ENCODE measurements at places on chromosomes 7 and 10.

DNA sequence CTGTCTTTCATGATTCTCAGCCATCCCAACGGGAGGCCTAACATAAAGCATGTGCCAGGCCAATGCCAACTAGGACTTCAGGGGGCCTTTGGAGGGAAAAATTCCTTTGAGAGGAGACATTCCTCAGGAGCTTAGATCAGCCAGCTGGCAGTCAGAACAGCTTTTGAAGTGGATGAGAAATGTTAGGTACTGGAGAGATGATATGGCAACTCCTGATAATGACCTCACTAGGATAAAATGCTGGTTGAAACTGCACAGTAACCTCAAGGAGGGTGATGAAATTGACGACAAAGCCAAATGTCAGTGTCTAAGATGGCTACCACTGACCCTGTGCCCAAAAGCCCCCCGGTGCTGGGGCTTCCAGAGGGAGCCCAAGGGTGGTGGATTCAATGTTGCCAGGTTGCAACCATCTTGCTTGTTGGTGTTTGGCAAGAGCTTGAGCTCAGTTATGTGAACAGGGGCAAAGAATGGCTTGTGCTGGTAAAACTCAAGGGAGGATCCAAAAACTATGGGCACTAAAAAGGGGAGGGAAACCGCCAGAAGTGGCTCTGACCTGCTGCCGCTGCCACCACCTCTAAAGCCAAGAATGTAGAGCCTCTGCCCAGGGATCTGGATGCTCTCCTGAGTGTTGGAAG lies 121.2 kb downstream of the UBE2H start:
- no peak for DNase-seq

- no peak for DNase-seq
Observed at GRCh38 chr7:148241700-148242293, 348.8 kb upstream of the C7orf33 start.

DNA sequence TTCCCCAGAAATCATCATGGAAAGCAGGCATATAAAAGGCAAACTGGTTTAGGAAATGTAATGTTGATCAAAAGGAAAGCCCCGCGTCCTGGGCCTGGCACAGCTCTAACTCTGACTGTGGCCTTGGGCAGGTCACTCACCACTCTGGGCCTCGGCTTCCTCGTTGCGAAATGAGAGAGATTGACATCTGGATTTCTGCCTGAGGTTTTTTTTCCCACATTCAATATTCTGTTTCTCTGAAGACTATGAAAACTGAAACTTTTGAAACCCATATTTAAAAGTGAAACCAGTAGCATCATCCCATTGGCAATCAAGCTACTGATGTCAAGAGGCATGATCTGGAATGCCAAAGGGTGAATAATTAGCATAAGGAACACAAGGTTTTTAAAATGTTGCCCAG lies 369.7 kb upstream of the NPVF start:
- DNase-seq = no peak

- DNase-seq = peak; percentile 13
Observed at GRCh38 chr10:74244097-74244685, 93.2 kb downstream of the ADK start.

GRCh38 chr10:43252783-43253341 lies 14.0 kb downstream of the RASGEF1A start:
- DNase-seq = no peak

GRCh38 chr7:29564496-29565223 lies 1.0 kb downstream of the PRR15 start:
- DNase-seq = no peak

DNA sequence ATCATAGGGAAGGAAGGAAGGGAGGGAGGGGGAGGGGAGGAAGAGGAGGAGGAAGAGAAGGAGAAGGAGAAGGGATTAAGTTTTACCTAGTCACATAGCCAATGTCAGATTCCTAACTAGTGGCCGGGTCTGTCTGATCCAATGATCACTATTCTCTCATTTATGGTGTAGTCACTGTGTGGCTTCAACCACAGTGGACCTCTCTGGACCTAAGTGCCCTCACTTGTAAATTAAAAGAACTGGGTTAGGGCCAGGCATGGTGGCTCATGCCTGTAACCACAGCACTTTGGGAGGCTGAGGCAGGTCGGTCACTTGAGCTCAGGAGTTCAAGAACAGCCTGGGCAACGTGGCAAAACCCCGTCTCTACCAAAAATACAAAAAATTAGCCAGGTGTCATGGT lies 6.6 kb upstream of the SERPINE1 start:
- no peak for DNase-seq

- DNase-seq = no peak
Observed at GRCh38 chr7:12777257-12777656, 89.8 kb downstream of the ARL4A start.

DNA sequence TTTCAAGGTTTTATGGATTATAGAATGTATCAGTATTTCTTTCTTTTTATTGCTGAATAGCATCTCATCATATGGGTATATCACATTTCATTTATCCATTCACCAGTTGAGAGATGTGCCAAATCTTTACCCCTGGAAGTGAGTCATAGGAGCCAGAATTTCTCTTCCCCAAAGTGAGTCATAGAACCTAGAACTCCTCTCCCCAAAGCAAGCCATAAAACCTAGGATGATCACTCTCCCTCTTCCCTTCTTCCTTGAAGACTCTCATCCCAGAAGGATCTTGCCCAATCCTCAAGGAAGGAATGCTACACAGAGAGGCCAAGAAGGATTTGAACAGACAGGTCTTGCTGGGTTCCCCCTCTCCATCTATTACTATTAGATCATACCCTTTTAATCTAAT lies 199.9 kb downstream of the EVX1 start:
- DNase-seq = no peak

- DNase-seq = no peak
Observed at GRCh38 chr7:113083132-113083815, 3.4 kb downstream of the GPR85 start.

- no peak for DNase-seq
Observed at GRCh38 chr7:130207642-130208041, at the start of gene SSMEM1. SSMEM1 (plus strand) TSS chr7:130207860; CDS start chr7:130207911, 51 bp downstream.
